ENCODE measurements at places on chromosomes 6 and 20.

- DNase-seq = no peak
Measured at GRCh38 chr20:51562332-51563173, 20.0 kb upstream of the NFATC2 start.

GRCh38 chr20:63508072-63508768 lies 9.3 kb upstream of the EEF1A2 start:
- DNase-seq = no peak

DNA sequence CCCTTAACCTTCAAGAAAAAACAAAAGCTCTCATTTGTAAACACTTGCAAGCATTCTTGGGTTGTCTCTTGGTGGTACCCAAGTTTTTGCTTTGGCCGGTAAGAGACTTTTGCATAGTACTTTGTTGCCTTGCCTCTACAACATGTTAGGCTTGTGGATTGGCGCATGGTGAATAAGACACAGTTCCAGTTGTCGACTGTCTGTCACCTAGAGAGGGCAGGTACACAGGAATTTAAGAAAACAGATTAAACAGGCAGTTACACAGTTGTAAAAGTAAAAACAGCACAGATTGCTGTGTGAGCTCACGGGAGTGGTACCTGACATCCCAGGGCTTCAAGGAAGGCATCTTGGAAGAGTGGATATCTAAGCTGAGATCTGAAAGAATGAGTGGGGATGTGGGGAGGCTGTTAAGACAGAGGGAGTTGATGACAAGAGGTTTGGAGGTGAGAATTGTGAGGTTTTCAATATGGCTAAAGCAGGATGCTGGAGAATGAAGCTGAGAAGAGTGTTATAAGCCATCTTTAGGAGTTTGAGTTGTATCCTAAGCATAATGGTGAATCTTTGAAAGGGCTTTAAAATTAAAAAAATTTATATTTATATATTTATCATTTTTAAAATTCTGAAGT lies 19.2 kb downstream of the UTRN start:
- peak; percentile 11 for DNase-seq

GRCh38 chr6:53020005-53020744 lies 25.1 kb upstream of the GSTA4 start:
- no peak for DNase-seq

DNA sequence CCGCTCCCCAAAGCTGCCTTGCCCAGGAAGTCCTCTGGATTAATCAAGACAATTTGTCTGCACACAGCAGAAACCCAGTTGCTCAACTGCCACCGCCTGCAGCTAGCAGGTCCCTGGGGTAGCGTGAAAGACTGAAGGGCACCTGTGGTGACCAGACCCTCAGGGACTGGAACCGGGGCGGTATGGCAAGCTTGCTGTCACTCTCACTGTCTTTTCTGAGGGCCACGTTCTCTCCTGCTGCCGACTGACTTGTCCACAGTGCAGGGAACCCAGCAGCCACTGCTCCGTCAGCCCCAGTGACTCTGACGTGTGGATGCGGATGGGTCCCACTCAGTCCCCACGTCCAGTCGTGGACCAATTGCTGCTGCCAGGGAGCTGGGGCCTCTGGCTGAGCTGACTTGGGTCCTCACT lies 72.8 kb upstream of the PMEPA1 start:
- DNase-seq = no peak

- DNase-seq = no peak
Measured at GRCh38 chr6:142518126-142518525, 216.3 kb downstream of the ADGRG6 start.

DNA sequence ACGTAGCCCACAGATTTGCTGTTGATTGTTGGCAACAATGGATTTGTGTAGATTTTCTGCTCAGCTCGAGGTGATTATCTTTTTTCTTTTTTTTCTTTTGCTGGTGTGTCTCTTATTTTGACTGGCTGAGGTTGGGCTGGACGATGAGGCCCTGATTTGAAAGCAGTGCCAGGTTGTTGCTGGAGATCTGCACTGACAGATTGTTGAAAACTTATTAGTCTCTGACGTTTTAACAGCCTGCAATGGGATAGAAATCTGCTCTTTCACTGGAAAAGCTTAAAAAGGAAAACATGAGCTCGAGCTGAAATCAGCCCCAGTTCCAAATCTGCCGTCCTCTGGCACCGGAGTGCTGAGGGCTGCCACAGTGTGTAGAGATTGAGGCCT lies 87.7 kb downstream of the PDE7B start:
- DNase-seq = no peak

GRCh38 chr20:47356220-47356525 lies 326 bp downstream of the ZMYND8 start:
- no peak for DNase-seq

GRCh38 chr6:80872199-80872950 lies 765.9 kb downstream of the BCKDHB start:
- no peak for DNase-seq

Measured in CD4-positive, alpha-beta T cell treated with Interleukin-2 at 100 ng/mL for 4 hours (primary cell).